ENCODE measurements at places on chromosomes 16 and 17.
A peak's percentile ranks its signal among the peaks of the same experiment; 100 is the strongest.

DNA sequence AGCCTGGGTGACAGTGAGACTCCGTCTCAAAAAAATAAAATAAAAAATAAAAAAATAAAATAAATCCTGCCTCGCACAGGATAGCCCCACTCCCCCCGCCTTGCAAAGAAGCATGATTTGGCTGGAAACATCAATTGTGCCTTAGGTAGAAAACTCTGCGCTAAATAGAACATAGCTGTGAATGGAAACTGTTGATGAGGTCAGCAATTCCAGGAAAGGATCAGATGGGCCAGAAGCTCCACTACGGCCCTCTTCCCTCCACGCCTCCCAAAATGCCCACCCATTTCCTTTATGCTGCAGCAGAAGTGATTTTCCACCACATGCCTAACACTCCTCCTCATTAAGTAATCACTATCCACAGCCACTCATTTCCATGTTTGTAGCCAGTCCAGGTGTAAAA lies 473.4 kb downstream of the XYLT1 start:
- no peak for DNase-seq

- DNase-seq, result no peak
Measured at GRCh38 chr16:496097-496886, 31.2 kb upstream of the CAPN15 start.

DNA sequence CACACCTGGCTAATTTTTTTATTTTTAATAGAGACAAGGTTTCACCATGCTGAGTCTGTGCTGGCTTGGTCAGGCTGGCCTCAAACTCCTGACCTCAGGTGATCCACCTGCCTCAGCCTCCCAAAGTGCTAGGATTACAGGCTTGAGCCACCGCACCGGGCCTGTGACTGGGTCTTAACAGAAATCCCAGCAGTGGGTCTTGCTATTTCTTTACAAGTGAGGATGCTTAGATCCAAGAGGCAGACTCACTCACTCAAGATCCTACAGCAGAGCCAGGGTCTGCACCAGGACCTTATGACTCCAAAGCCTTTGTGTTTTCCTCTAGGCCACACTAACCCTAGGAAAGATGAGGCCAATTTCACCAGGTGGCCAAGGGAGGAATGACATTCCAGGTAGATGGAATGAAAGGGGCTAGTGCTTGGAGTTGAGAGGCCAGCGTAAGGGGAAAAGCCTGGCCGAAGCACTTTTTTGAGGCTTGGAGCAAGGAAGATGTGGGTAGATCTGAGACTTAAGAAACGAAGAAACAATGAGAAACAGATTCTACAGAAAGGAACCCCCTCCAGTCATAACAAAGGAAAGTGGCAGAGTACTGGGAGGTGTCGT lies 5.7 kb upstream of the STAT5A start:
- peak; percentile 2 for DNase-seq

GRCh38 chr17:47901423-47901822 lies 5.4 kb downstream of the SP2 start:
- DNase-seq, result no peak

- no peak for DNase-seq
Measured at GRCh38 chr17:57368637-57369336, 112.5 kb downstream of the MSI2 start.

DNA sequence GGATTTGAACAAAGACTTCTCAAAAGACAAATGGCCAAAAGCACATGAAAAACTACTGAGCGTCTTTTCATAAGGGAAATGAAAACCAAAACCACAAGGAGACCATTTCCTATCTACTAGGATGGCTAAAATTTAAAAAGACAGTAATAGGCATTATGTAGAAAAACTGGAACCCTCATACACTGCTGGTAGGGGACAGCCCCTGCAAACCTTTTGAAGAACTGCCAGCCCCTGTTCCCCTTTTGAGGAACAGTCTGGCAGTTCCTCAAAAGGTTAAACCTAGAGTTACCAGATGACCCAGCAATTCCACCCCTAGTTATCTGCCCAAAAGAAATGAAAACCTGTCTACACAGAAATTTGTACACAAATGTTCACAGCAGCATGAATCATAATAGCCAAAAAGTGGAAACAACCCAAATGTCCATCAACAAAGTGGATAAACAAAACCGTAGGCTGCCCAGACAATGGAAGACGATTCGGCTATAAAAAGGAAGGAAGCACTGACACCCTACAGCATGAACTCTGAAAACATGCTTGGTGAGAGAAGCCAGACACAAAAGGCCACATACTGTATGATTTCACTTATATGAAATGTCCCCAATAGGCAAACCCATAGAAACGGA lies 22.9 kb downstream of the CDIP1 start:
- DNase-seq, result no peak

DNA sequence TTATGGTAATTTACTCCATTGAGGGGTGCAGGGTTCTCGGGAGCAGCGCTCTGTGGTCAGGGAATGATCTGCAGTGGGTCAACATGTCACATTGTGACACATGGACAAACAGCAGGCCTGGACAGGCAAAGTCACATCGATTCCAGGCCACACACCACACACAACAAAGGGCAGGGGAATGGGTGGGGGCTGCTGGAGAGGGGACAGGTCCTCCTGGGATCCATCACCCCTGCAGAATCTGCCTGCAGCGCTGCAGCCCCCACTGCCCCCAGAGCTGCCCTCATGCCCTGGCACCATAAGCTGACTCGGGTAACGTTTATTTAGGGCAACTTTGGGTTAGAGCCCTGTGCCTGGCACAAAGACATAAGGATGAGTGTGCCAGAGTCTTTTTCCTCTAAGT lies 9.1 kb downstream of the PEMT start:
- no peak for DNase-seq

- DNase-seq, result no peak
Measured at GRCh38 chr17:4020096-4020495, 55.9 kb upstream of the ATP2A3 start.

GRCh38 chr17:82199496-82199895 lies 13.1 kb downstream of the CCDC57 start:
- DNase-seq, result no peak

- no peak for DNase-seq
Measured at GRCh38 chr17:74760404-74761105, 12.1 kb downstream of the NHERF1 start.

DNA sequence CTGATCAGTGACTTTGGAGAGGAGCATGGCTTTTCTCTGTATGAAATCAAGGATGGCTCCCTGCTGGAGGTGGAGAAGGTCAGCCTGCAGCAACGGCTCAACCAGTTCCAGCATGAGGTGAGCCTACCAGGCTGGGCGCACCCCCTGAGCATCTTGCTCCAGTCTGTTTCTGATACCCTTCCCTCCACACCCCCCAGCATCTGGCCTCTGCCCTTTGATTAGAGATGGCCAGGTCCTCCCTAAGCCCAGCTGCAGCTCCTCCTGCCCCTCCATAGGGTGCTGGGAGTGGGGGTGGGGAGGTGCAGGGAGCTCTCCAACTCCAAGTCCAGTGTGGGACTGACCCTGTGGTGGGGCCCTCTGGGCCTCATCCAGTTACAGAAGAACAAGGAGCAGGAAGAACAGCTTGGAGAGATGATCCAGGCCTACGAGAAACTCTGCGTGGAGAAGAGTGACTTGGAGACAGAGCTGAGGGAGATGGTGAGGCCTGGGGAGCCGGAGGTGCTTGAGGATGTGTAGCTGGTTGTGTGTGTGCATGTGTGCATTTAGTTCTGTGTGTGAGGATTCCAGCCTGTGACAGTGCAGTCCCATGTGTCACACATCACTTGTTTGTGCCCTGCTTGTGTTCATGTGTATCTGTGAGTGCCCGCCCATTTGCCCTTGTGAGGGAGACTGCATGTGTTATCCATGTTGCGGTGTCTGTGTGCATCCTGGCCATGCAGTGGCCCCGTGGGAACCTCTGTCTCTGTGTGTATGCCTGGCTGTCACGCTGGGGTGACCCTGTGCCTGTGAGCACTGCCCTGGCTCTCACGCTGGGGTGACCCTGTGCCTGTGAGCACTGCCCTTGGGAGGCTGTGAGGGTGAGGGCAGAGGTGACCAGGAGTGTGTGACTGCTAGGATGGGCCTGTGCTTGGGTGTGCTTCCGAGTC lies 3.0 kb downstream of the TBKBP1 start:
- no peak for DNase-seq

DNA sequence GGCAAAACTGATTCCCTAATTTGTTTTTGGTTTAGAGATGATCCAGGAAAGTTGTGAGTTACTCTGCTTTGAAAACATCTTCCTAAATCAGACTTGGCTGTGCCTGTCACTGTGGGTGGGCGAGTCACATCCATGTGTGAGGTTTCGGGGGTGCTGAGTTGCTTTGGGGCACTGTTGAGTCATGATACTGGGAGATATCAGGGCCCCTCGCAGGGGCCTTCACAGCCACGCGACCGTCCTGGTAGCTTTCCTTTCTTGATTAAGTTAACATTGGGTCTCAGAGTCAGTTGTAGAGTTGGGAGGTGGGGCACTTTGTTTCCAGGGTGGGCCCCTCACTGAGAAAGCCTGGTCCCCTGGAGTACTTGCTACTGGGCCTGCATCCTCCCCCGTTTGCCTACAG lies 58.3 kb upstream of the LGALS9 start:
- DNase-seq, result peak; percentile 76

Measured in activated CD4-positive, alpha-beta T cell treated with anti-CD3 and anti-CD28 coated beads, Interleukin-2, amount 50 U/mL, for 48 hours (primary cell).